ENCODE measurements at places on chromosomes 7 and 10.
A peak's percentile ranks its signal among the peaks of the same experiment; 100 is the strongest.

- DNase-seq: no peak
Measured at GRCh38 chr7:75617634-75618234, 121.0 kb downstream of the HIP1 start.

DNA sequence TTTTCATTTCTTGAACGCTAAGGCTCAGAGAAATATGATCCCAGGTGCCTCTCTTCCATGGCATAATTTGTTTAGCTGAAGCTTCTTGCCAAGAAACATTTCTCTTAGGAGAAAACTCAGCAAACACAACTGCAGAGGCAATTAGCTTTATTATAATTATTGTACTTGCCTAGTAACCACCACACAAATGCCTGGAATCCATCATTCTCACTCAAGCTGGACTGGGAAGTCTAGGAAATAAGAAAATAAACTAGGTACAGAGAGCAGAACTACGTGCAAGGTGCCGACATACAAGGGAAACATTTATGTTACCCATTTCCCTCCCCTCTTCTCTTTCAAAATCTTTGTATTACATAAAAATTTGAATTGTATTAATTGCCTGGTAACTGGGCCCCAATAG is 15.1 kb downstream of the SLC35B4 start:
- no peak for DNase-seq

DNA sequence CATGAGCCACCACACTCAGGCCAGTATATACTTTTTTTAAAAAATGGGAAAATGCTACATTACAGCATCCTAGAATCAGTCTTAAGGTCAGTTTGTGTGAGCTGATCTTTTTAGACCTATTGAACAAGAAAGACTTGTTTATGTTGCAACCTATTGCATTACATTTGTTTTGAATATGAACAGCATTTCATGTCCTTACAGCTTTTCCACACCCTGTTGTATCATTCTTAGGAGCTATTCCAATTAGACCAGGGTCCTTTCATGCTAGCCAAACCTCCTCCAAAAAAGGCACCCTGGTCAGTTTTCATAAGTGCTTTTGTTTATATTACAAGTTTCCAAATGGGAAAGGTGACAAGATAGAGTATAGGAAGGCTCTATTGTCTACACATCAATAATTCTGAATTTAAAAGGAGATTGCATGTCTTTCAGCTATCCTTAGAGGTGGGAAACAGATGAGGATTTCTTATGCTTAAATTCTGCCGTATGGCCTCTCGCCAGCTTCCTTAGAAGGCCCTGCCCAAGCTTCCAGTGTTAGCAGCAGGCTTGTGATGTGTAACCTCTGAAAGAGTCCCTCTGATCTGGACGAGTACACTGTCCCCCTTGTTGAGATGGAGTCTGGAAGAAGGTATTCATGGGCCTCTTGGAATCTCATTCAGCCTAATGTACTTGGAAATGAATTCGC is 171.9 kb downstream of the OTUD1 start:
- no peak for DNase-seq

GRCh38 chr10:122323189-122323588 is 51.3 kb upstream of the PLEKHA1 start:
- DNase-seq: no peak

- DNase-seq: peak; percentile 94
Measured at GRCh38 chr7:132577206-132578049, 1.2 kb upstream of the PLXNA4 start.

DNA sequence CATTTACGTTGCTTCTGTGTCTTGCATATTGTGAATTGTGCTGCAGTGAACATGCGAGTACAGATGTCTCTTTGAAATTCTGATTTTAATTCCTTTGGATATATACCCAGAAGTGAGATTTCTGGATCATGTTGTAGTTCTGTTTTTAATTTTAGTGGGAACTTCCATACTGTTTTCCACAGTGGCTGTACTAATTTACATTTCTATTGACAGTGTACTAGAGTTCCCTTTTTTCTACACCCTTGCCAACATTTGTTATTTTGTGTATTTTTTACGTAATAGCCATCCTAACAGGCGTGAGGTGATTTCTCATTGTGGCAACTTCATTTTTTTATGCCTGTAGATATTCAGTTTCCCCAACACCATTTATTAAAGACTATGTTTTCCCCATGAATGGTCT is 144.7 kb upstream of the INHBA start:
- no peak for DNase-seq

- DNase-seq: no peak
Measured at GRCh38 chr10:132194726-132195125, 8.0 kb downstream of the DPYSL4 start.

- DNase-seq: no peak
Measured at GRCh38 chr7:107976620-107977019, 26.3 kb downstream of the LAMB1 start.

DNA sequence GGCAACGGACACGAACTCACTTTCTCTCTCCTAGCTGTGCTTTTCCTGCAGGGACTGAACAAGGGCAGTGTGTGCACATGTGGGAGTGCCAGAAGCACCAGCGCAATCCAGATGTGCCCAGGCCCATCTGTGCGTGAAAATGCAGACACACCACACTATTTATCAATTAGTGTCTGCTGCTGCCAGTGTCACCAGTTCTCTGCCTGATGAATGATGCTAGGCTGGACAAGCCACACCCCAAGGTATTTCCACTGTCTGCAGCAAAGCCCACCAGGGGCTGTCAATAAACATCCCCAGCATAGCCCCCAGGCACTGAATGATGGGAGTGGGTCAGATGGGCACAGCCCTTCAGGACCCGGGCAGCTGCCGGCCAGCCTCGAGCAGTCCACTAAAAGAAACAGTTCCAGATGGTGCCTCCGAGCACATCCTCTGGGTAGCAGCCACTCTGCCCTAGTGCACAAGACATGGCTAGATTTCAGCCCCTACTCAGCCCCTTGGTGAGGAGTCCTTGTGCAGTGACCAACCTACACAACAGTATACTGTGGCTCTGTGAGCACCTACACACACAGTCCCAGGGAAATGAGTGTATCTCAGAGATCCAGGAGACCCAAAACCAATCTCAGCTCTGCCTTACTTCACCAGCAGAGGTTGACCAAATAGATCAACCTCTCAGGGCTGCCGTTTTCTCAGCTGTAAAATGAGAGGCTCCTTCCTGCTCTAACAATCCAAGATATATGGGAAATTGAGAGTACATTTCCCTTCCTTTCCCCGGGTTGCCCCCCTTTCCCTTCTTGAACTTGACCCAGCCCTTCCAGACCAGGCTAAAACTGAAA is 314.7 kb downstream of the PLXNA4 start:
- no peak for DNase-seq

GRCh38 chr10:93711891-93712290 is 9.5 kb upstream of the FRA10AC1 start:
- DNase-seq: no peak

- no peak for DNase-seq
Measured at GRCh38 chr7:68020102-68020501, 1023.5 kb downstream of the TYW1 start.

DNA sequence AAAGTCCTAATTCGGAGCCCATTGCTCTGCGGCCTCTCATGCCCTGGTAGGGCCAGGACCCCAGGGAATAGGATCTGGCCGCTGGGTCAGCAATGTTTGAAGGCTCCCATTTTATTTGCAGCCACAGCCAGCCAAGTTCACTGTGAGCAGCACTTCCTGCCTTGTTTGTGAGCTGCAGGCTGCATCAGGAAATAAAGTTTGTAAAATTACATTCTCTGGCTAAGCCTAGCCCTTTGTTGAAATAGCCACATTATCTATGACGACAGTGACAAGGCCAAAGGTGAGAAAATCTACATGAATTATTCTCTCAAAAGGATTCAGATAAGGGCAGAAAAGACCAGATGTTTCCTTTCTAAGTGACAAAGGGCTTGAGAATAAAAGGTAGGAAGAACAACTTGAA is 23.7 kb upstream of the ITGB1 start:
- no peak for DNase-seq

DNA sequence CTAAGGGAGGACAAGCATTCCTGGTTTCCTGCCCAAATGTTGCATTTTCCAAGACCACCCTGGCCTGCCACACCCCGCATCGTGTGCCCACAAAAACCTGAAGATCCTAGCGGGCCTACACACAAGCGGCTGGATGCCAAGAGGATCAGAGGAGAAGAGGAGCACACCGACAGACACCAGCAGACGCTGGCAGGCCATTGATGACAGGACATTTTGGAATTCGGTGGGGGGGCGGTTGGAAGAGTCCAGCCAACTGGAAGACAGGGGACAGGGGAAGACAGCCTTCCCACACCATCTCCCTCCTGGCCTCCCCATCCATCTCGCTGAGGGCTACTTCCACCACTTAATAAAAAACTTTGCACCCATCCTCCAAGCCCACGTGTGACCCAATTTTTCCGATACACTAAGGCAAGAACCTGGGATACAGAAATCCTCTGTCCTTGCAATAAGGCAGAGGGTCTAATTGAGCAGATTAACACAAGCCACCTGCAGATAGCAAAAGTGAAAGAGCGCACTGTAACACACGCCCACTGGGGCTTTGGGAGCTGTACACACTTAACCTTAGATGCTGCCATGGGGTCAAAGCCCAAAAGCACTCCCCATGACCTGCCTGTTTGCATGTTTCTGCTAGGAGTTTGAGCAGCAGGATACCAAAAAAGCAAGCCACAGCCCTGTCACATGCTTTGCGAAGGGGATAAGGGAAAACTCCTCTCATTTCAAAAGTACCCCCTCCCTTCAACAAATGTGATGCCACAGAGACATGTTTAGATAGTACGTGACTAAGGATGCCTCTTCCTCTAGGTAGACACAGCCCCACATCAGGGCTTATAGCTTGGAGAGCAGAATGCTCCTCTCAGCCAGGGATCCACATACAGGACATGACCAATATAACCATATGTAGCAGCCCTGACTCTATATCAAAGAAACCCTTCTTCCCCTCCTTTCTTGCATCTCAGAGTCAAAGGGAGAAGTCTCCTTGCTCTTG is 13.4 kb upstream of the SMNDC1 start:
- no peak for DNase-seq

- no peak for DNase-seq
Measured at GRCh38 chr10:121722665-121723064, 124.4 kb upstream of the FGFR2 start.

GRCh38 chr10:88097092-88097516 is 233.7 kb downstream of the PTEN start:
- no peak for DNase-seq

GRCh38 chr7:150448789-150449147 is 1.7 kb upstream of the GIMAP8 start:
- peak; percentile 94 for DNase-seq

GRCh38 chr10:97090035-97090434 is 95.7 kb downstream of the SLIT1 start:
- peak; percentile 67 for DNase-seq

- DNase-seq: no peak
Measured at GRCh38 chr10:90062786-90063185, 361.4 kb downstream of the KIF20B start.

DNA sequence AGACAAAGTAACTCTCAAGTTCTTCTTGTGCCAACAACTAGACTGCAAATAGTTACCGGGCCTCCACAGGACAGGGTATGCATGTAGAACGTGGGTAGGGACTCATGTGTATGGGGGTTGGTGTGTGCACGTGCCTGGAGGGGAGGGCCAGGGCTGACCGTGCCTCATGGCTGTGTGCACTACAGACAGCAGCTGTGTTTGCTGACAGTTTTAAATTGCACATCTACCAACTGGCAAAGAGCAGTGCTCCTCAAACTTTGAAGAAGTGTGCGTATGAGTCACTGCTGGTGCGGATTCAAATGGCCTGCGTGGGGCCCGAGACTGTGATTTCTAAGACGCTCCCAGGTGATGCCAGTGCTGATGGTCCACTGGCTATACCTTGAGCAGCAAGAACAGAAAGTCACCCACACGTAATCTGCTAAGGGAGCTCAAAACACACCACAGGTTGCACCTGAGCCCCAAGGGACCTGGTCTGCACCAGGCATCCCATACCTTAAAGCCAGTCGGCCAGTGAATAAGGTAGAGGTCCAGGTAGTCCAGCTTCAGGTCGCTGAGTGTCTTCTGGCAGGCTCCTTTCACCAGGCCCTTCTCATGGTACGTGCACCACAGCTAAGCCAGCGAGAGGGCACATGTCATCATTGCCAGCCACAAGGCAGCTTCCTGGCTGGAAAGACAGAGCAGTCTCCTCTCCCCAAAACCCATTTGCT is 8.5 kb downstream of the AKR1B1 start:
- no peak for DNase-seq

- DNase-seq: no peak
Measured at GRCh38 chr7:142352543-142352942, 94.7 kb upstream of the PRSS58 start.

DNA sequence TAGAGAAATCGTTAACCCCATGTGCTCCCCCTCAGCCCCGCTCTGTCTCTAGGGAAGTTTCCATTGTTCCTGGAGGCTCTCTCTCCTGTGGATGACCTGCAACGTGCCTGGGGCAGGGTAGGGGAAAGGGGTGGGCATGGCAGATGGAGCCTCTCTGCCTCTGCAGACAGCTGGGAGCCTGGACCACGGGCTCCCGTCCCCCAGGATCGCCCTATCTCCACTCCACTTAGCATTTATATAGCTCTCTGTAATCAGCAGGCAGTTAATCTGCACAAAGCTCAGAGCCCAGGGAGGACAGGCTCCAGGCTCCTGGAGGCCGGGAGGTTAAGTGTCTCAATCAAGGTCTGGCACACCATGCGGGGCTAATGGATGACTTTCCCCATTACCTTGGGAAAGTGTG is 369.7 kb downstream of the PLXNA4 start:
- peak; percentile 50 for DNase-seq

Measured in H7 (cell line).